A673 (cell line): ENCODE measurements at places on chromosomes 6 and 20.
A peak's percentile ranks its signal among the peaks of the same experiment; 100 is the strongest.

- peak; percentile 50 for DNase-seq
Observed at GRCh38 chr6:165889636-165890403, 226.8 kb upstream of the PDE10A start.

- DNase-seq: peak; percentile 70
Observed at GRCh38 chr20:49482621-49483017, at the start of gene KCNB1. KCNB1 (minus strand) TSS chr20:49482668; CDS start chr20:49482480, 188 bp downstream.

- DNase-seq: peak; percentile 79
Observed at GRCh38 chr20:54199721-54200176, 8.1 kb upstream of the PFDN4 start.

- DNase-seq: peak; percentile 92
Observed at GRCh38 chr6:47097092-47097945, 55.2 kb upstream of the ADGRF1 start.

- no peak for DNase-seq
Observed at GRCh38 chr6:107731422-107732319, 92.4 kb downstream of the SCML4 start.

DNA sequence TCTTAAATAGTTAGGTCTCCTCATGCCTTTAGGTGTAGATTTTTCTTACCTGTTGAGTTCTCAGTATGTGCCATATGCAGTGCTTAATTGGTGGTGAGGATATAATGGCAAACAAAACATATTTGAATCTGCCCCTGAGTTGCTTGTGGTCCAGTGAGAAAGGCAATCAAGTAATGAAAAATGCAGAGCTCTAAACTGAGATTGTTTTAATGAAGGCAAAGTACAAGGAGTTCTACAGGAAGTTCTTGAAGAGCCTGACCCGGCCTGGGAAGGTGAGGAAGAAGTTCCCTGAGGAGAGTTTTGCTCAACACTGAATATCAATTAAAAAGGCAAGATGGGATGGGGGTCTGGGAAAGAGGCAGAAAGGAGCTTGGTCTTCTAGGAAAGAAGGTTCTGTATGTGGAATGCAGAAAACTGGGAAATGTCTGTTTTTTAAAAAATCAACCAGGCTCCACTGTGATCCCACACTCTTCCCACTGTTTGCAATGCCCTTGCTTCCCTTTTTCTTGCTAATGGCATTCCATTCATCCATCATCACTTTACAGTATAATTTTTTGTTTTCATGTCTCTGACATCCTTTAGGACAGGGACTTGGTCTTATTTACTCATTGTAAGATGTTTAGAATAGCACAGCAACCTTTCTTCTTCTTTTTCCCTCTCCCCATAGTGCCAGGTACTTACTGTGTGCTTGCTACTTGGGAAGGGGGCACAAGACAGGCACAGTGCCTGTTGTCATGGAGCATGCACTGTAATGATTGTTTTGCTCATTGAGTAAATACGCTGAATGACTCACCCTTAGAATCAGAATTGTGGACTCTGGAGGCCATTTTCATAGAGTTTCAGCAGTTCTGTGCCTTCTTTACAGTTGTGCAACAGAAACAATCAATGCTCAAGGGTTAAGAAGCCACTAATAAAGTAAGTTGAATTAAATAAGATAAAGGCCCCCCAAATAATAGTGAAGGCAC, 64.3 kb downstream of the ANKS1A start:
- no peak for DNase-seq

- DNase-seq: no peak
Observed at GRCh38 chr20:20138301-20139064, 86.2 kb downstream of the CFAP61 start.

GRCh38 chr6:32088487-32089049, 20.6 kb downstream of the TNXB start:
- DNase-seq: no peak

GRCh38 chr20:54221996-54222890, 14.4 kb downstream of the PFDN4 start:
- DNase-seq: no peak

GRCh38 chr6:170290296-170291128, at the start of gene DLL1:
DLL1 (minus strand) TSS chr6:170291078; CDS start chr6:170290139, 939 bp downstream.
- DNase-seq: peak; percentile 68
